NCI-H2081 treated with DMSO at 0.1 percent for 48 hours (cell line): ENCODE measurements at places on chromosomes 16 and 17.

DNA sequence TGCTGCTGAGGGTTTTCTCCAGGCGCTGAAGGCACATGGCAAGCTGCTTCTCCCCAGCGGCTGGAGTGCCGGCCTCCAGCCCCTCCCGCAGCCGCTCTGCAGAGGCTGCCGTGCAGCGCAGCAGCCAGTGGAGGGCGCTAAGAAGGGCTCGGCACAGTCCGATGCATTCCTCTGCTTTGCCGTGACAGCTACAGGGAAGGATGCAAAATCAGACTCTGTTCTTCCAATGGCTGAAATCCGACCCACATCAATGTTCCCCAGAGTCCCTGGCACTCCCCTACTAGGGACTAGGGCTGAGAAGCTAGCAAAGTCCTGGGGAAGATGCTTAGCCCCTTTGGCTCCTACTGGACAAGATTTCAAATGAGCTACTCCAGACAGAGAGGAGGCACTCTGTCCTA is 19.0 kb downstream of the MED24 start:
- no peak for DNase-seq

DNA sequence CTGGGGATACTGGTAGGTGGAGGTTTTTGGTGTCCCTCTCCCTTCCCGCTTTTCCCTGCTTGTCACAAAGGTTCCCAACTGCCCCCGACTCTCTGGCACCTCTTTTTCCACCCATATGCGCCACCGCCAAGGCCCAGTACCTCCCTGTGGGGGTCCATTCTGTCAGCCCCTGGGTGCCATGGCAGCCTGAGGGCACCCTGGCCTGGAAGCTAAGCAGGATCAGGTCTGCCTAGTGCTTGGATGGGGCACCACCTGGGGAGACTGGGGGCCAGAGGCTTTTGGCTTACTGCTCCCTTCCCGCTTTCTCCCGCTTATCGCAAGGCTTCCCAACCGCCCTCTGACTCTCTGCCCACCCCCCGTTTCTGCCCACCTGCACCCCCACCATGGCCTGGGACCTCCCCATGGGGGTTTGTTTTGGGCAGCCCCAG is 2286.4 kb downstream of the TP53TG3F start:
- no peak for DNase-seq

GRCh38 chr17:81976332-81977210 is 858 bp upstream of the ASPSCR1 start:
- DNase-seq: no peak

DNA sequence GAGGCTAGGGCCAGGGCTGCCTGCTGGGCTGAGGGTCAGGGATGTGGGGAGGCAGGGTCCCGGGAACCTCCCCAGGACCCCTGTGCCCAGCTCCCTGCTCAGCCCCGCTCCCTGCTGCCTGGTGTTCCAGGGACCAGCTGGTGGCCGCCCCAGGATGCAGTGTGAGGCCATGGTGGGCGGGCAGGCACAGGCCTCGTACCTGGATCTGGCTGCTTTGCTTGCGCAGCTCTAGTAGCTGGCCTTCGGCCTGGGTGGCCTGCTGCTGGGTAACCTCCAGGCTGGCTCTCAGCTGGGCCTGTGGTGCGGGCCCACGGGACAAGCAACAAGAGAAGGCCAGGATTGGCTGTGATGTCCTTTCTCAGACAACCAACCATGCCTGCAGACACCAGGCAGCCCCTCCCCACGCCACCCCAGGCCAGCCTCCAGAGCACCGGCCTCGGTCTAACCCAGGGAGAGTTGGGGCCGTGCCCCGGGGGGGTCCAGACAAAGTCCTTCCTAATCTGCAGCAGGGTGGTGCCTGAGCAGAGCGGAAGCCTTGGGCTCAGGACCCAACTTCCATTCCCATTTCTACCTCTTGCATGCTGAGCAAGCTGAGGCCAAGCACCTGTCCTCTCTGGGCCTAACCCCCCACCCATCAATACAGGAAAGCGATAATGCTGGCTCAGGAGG is 4.1 kb downstream of the TRIM65 start:
- DNase-seq: no peak
